ENCODE measurements at places on chromosomes 16 and 17. TPM values are rescaled to one million over a fixed set of nuclear protein-coding genes. Genes with fewer than 3 reads are reported as not detected.

Gene SLC47A2
- polyA plus RNA-seq, result not detected

Gene TP53TG3F
- polyA plus RNA-seq, result not detected

Gene HASPIN
- polyA plus RNA-seq, result 0.06 TPM

Gene ELAC2
- polyA plus RNA-seq, result 25.7 TPM

Gene PHF23
- 24.4 TPM for polyA plus RNA-seq

Gene HBA1
- polyA plus RNA-seq, result 28.5 TPM

Gene FBXO39
- polyA plus RNA-seq, result not detected

Gene CDH11
- polyA plus RNA-seq, result 6.7 TPM

Gene NHLRC4
- polyA plus RNA-seq, result 1.3 TPM

Gene CMTM4
- 4.6 TPM for polyA plus RNA-seq

Gene MMP15
- 16.4 TPM for polyA plus RNA-seq

Gene SLFN13
- polyA plus RNA-seq, result 0.49 TPM

Gene SPNS2
- 32.8 TPM for polyA plus RNA-seq

Gene JUP
- polyA plus RNA-seq, result 49.0 TPM

Gene GCGR
- polyA plus RNA-seq, result not detected

Gene KRT24
- polyA plus RNA-seq, result 0.79 TPM

Gene SPNS3
- 0.16 TPM for polyA plus RNA-seq

Gene HBZ
- not detected for polyA plus RNA-seq

Gene CACNA1H
- 11.9 TPM for polyA plus RNA-seq

Gene C16orf96
- not detected for polyA plus RNA-seq

Gene NOTUM
- polyA plus RNA-seq, result 0.67 TPM

Gene RASL10B
- polyA plus RNA-seq, result 42.8 TPM

Gene CA5A
- not detected for polyA plus RNA-seq

Gene ABCC12
- not detected for polyA plus RNA-seq

Gene TBC1D3E
- polyA plus RNA-seq, result not detected

Gene CIAO3
- 19.0 TPM for polyA plus RNA-seq

Gene DNAH2
- 0.03 TPM for polyA plus RNA-seq

Gene WFDC1
- polyA plus RNA-seq, result 0.13 TPM

Gene OTOP3
- polyA plus RNA-seq, result not detected

Gene KRTAP1-5
- 0.07 TPM for polyA plus RNA-seq

Gene NPIPA8
- 8.8 TPM for polyA plus RNA-seq

Gene ITGAD
- polyA plus RNA-seq, result 0.03 TPM

Gene METTL26
- 109 TPM for polyA plus RNA-seq

Gene CACNG5
- not detected for polyA plus RNA-seq

Gene KRT36
- polyA plus RNA-seq, result not detected

Gene MYH13
- polyA plus RNA-seq, result 0.01 TPM

Gene OR2C1
- polyA plus RNA-seq, result 0.03 TPM

Gene KRTAP4-3
- not detected for polyA plus RNA-seq

Gene PRSS36
- polyA plus RNA-seq, result 3.8 TPM

Gene TEKT5
- polyA plus RNA-seq, result not detected

Gene AIPL1
- polyA plus RNA-seq, result not detected

Gene MT1M
- 1,265 TPM for polyA plus RNA-seq

Gene XYLT1
- 10.1 TPM for polyA plus RNA-seq

Gene SHCBP1
- 0.23 TPM for polyA plus RNA-seq

Gene ZPBP2
- not detected for polyA plus RNA-seq

Gene DHRS7B
- 44.8 TPM for polyA plus RNA-seq

Gene KRTAP4-6
- polyA plus RNA-seq, result not detected

Gene RHBDF2
- 14.1 TPM for polyA plus RNA-seq

Gene BAHCC1
- polyA plus RNA-seq, result 14.4 TPM

All from adipose tissue (tissue), 3 donors.